RPMI7951 (cell line): ENCODE measurements at places on chromosomes 16 and 17. TPM values are rescaled to one million over a fixed set of nuclear protein-coding genes. Genes with fewer than 3 reads are reported as not detected.

DNA sequence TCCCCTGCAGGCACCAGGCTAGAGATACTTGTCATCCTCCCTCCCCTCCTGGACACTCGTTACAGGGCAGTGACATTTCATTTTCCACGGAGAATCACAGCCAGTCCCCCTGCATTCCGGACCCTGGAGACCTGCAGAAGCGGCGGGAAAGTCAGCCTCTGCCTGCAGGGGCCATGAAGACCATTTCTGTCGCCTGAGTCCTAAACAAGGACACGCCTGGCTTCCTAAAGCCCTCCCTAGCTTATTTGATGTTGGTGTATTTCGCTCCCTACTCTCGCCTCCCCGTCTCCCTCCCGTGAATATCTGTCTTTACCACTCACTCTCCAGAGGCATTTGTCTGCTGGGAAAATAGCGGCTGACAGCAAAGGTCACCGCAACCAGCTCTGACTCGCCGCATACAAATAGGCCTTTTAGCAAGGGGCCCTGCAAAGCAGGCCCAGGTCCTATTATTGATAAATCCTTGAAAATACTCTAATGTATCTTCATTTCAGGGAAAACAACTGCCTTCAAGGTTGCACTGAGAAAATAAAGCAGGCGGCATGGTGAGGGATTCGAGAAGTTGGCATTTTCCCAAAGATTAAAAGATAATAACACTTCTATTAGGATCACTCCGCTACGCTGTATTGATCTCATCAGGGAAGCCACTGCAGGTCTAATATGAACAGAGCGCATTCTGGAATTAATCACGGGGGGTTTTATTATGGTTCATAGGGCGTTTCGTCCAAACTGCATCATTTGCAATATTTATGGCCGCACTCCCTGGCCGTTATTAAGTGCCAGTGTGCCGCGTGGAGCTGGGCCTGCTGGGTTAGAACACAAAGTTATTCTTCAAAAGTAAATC, 447.1 kb upstream of the CDH5 start:
- DNase-seq, result peak; percentile 41

GRCh38 chr17:1019451-1019850, 22.5 kb downstream of the TIMM22 start:
- no peak for DNase-seq

The CACNG3 gene
- total RNA-seq, result not detected in 2 replicates

DNA sequence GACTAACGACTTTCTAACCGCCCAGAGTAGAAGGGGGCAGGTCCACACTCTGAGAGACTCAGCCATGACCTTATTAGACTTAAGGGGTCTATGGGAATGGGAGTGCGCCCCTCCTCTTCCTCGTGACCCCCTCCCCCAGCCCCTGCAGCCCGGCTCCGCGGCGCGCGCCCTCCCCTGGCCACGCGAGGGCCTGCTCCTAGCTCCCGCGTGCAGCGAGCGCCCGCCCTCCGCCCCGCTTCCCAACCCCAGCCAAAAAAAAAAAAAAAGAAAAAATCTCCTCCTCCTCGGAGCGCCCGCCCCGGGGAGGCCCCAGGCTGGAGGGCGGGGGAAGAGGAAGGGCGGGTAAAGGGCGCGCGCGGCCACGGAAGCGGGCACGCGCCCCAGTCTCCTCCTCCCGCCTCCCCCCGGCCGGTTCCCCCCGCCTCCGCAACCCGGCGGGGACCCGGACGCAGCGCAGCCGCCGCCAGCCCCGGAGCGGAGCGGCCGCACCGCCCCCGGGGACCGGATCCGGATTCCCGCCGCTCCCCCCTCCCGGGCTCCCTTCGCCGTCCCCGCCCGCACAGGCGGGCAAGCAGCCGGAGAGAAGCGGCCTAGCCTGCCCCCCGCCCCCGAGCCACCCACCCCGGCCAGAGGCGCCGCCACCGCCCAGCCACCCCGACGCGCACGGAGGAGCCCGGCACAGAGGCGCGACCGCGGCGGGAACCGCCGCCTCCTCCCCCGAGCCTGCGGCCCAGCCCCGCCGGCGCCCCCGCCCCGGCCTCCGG, 949 bp downstream of the UBTF start:
- DNase-seq, result peak; percentile 88

The TMEM204 gene
- not detected in 2 replicates for total RNA-seq

The GID4 gene
- total RNA-seq, result 4.9 and 6.0 TPM in 2 replicates

DNA sequence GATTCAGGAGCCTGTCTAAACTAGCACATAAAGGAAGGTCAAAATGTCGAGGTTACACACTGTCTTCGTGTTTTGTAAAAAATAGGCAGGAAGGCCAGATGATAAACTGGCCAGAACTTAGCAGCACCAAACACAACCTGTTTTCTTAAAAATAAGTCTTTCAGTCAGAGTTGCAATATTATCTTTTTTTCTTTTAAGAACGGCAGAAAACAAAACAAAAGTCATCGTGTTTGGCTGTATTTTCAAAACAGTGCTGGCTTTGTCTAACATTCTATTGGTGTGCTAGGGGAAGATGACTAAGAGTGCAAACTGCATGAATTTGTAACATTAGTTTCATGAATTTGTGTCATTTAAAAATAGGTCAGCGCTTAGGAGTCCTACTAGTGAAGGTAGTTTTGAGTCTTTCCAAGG, 5.3 kb downstream of the MAF start:
- no peak for DNase-seq
